ENCODE measurements at places on chromosomes 12 and 14.

DNA sequence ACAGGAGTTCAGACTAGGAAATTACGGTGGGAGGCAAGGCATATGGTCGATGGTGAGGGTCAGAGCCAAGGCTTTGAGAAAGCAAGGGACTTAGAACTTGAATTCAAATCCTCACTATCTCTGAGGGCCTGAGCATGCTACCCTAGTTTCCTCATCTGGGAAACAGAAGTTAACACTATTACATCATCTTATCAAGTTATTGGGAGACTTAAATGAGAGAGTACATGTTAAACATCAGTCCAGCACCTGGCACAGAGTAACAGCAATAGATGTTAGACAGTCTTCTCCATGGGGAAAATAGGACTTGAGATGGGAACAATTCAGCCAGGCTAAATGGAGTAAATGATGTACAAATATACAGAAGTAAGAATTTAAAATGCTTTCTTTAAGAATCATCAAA is 38.5 kb downstream of the SLC38A1 start:
- no peak for DNase-seq

DNA sequence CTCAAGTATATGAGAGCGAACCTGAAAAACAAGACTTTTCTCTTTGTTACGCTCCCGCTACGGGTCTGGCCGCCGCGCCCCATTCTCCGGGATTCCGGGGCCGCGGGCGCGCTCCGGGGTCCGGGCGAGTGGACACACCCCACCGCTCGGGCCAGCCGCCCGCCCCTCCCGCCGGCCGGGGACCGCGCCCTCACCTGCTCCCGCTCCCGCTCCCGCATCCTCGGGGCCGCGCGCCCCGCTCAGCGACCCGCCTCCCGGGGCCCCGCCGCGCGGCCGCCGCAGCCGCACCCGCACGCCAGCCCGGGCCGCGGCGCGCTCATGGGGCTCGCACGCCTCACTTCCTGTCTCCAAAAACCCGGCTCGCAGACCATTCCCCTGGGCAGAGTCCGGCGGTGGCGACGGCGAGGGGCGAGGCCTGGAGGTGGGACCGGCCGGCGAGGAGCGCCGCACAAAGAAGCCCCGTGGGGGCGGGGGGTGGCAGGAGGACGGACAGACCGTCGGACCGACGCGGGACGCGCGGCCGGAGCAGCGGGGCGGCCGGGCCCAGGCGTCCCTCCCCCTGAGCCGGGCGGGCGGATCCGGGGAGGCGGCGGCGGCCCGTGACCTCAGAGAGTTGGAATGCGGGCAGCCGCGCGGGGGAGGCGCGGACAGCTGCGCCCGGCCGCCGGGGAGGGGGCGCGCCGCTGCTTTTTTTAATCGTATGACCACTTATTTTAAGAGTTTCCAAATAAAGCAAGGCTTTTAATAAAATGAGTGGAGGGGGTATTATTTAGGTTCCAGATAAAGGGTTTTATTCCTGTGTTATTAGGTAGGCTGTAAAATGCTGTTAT is at the start of gene PTPN21:
TSS of gene PTPN21 (minus strand) at position 551 of the 830 bp plus-strand sequence. CDS start 4,590 bp downstream, outside the sequence.
- DNase-seq, result no peak

- no peak for DNase-seq
Measured at GRCh38 chr14:102212356-102212755, 72.7 kb downstream of the WDR20 start.

GRCh38 chr12:85747941-85748495 is 88.2 kb downstream of the RASSF9 start:
- DNase-seq, result no peak

GRCh38 chr14:93173943-93174395 is 10.7 kb downstream of the MOAP1 start:
- DNase-seq, result no peak

DNA sequence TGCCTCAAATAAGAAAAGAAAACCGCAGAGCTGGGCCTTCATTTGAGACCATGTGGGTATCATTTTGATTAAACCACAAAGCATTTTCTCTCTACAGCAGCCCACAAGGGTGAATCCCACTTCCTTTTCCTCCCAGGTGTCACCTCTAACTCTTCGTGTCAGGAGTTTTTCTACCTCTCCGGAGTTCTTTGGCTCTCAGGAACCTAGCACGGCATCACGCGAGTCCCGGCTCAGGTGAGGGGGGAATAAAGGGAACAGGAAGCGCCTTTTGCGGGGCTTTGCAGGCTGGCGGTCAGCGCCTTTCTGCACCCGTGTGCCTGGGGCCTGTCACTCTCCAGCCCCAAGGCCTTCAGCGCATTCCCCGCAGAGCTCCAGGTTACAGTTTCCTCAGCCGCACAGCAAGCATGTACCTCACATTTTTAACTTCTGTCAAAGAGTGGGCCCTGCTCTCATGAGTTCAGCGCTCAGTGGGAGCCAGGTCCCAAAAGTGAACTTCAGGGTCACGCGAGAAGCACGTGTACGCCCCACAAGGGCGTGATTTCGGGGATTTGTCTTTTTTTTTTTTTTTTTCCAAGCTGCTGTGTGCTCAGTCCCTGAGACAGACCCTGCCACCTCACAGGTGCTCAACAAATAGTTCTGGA is 740 bp upstream of the PRPF40B start:
- peak; percentile 27 for DNase-seq

GRCh38 chr12:123754041-123754772 is 7.9 kb upstream of the DNAH10 start:
- no peak for DNase-seq

DNA sequence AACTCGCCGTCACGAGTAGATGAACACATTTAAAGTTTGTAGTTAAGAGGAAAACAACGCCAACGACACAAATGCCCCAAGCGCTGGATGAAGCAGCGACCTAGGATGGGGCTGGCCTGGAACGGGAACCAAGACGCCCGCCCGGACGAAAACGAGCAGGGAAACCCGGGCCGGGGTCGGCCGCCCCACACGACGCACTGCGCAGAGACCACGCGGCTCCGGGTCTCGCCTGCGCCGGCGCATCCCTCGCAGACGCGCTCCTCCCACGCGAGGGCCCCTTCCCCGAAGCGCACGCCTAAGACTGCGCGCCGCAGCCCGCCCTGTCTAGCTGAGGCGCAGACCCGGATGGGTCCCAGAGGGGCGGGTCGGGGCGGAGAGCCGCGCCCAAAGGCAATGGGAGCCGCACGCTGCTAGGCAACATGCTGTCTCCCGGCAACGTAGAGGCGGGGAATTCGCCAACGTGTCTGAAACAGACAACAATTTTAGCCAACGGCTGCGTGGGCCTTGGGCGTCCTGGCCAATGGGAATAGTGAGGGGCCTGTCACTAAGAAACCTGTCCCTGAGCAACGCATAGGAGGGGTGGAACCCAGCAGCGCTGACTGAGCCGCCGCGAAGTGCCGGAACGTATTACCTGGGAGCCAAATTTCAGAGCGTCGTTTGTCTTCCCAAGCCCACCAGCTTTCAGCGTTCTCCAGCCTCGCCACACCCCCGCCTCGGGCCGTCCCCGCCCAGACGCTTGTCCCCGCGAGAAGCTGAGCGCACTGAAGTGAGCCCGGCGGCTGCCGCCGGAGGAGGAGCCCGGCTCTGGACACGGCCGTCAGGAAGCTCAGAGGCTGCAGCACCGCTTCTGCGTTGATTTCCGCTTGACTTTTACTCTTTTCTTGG is 21.0 kb upstream of the CHFR start:
- peak; percentile 97 for DNase-seq

GRCh38 chr14:22044193-22044592 is 370.6 kb upstream of the OR4E1 start:
- no peak for DNase-seq

DNA sequence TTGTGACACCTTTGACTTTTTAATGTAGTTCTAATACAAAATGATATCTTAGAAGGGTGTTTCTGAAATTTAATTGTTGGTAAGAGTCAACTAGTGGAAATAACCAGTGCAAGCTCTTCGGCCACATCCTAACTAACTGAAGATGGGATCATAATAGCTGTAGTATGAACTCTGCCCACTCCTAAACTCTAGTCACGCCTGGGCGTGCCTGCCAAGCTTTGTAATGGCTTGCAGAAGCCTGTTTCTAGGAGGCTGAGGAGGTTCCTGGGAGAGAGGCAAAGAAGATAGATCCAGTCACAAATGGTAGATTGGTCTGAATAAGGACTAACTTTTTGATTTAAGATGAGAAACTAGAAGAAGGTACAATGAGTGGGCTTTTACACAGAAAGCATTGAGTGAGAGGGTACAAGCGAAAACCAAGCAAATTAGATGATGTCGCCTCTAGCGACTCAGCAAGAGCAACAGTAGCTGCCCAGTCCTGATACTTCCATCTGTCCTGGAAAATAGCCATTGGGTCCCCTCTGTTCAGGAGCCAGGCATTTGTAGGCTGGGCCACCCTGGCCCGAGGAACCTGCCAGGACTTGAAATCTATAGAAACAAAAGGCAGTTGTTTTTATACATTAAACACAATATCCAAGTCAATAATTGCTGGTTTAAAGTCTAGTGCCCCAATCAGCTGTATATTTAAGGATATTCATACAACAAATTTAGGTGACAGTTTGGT is 148.8 kb downstream of the SLC38A4 start:
- no peak for DNase-seq

DNA sequence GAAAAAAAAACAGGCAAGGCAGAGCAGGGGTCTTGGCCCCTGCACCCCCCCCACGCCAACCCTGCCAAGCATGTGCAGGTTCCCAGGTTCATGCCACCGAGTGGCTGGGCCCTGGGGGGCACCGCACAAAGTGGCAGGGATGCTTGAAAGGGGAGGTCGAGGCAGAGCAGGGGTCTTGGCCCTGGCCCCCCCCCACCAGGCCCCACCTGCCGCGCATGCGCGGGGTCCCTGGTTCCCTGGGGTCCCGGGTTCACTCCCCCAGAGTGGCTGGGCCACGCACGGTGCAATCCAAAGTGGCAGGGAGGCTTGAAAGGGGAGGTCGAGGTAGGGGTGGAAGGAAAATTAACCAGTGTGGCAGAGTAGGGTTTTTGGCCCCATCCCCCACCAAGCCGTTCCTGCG is 312.2 kb downstream of the ALG10 start:
- DNase-seq, result no peak

- no peak for DNase-seq
Measured at GRCh38 chr14:81453166-81453766, 53.1 kb upstream of the STON2 start.

- DNase-seq, result no peak
Measured at GRCh38 chr14:104892531-104893434, 27.7 kb downstream of the CEP170B start.

DNA sequence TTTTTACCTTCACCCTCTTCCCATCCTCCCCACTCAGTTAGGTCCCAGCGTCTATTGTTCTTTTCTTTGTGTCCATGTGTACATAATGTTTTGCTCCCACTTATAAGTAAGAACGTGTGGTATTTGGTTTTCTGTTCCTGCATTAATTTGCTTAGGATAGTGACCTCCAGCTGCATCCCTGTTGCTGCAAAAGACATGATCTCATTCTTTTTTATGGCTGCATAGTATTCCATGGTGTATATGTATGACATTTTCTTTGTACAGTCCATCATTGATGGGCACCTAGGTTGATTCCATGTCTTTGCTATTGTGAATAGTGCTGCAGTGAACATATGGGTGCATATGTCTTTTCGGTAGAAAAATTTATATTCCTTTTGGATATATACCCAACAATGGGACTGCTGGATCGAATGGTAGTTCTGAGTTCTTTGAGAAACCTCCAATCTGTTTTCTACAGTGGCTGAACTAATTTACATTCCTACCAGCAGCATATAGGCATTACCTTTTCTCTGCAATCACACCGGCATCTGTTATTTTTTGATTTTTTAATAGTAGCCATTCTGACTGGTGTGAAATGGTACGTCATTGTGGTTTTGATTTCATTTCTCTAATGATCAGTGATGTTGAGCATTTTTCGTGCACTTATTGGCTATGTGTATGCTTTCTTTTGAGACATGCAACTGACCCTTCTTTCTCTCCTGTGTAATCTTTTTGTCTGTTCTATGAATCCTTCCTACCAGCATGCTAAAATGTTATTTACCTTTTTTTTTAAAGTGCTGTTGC is 279.7 kb upstream of the AMIGO2 start:
- DNase-seq, result no peak

DNA sequence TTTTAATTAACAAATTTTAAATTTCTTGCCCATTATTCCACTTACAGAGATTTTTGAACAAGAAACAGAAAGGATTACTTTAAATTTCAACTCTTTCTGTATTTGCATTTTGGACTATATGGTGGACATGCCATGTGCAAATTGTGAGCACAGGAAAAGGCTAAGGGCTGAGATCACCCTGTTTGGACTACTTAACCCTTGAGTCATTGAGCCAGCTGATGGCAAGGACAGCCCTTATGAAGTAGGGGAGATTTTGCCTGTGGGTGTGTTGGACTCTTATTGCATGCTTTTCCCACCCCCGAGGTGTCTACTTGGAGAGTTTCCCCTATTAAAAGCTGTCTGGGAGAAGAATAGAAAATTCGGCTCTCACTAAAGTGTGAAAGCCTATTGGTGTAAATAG is 17.2 kb downstream of the DERA start:
- DNase-seq, result no peak

DNA sequence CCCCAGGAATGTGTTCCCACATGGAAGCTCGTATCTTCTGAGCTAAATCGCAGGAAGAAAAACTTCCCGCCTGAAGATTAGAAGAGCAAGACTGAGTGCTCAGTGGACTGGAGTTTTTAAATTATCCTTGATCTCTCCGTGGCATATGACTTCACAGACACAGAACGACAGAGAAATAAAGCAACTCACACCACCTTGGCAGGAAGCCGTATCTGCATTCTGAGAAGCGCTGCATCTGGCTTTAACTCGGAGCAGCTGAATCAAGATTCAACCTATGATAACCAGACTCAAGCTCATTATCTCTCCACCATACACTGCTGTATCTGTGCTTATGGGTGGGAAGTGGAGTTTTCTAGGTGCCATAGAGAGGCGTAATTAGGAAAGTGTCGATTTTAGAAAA is 1482.7 kb downstream of the AACS start:
- DNase-seq, result no peak

Data from activated CD4-positive, alpha-beta T cell treated with anti-CD3 and anti-CD28 coated beads, Interleukin-2, amount 50 U/mL, for 24 hours (primary cell).